M059J (cell line): ENCODE measurements at places on chromosomes 2 and 18. TPM values are rescaled to one million over a fixed set of nuclear protein-coding genes. Genes with fewer than 3 reads are reported as not detected.
A peak's percentile ranks its signal among the peaks of the same experiment; 100 is the strongest.

GRCh38 chr18:74514860-74515495, 18.8 kb downstream of the CNDP2 start:
- no peak for DNase-seq

- peak; percentile 96 for DNase-seq
Measured at GRCh38 chr18:24212939-24213338, 74.1 kb downstream of the CABYR start.

The PROKR1 gene
- 0.17 TPM in 1 of 2 replicates, not detected in the other for total RNA-seq

The C2orf80 gene
- total RNA-seq: not detected in 2 replicates

The DLX1 gene
- total RNA-seq: 5.6 and 6.8 TPM in 2 replicates

GRCh38 chr18:32909798-32910561, 137.2 kb upstream of the KLHL14 start:
- no peak for DNase-seq

DNA sequence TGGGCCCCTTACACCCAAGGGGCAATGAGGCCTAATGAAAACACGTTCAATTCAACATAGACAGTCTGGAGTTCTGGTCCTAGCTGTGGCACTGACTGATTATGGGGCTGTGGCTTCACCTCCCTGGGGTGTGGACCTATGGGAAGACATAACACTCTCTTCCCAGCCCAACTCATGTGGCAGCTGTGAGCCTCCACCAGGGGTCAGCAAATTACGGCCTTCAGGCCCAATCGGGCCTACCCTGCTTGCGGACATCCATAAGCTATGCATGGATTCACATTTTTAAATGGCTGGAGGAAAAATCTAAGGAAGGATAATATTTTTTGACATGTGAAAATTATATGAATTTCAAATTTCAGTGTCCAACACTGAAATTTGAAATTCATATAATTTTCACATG, 101.3 kb downstream of the LOXHD1 start:
- DNase-seq: peak; percentile 43

The SALL3 gene
- not detected in 2 replicates for total RNA-seq

DNA sequence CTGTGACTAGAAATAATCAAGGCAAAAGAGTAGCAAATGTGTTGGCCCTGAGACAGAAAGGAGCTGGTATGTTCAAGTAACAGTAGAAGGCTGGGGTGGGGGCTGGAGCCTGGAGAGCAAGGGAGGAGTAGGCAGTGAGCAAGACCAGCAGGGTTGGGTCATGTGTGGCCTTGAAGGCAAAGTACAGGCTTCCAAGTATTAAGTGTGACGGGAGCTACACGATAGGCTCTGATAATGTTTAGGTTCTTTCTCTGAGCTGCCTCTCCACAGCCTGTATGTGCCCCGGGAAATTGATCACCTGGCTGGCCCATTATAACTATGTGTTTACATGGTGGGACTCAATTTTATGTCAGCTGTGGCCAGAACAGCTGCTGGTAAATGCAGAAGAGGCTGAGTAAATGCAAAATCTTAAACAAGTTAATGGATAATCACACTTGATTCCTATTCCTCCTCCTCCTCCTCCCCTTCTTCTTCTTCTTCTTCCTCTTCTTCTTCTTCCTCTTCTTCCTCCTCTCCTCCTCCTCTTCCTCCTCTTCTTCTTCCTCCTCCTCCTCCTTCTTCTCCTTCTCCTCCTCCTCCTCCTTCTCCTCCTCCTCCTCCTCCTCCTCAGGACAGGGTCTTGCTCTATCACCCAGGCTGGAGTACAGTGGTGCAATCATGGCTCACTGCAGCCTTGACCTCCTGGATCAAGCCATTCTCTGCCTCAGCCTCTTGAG, 9.3 kb downstream of the IL1F10 start:
- no peak for DNase-seq

DNA sequence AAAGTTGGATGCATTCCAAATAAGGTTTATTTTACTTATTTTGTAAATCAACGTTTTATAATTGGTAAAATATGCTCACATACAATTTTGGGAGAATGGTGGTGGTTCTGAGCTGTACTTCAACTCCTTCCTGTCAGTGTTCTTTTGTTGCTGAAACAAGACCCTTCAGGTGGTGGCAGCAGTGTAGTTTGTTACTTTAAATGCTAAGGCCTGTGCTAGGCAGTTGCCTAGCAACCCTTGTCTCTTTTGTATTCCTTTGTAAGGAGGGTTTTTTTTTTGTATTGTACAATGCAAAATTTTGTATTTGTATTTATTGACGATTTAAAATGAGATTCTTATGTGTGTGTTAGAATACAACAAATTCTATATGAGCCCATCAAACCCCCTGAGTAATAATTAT, 166.0 kb upstream of the FAM98A start:
- peak; percentile 54 for DNase-seq

The CTLA4 gene
- total RNA-seq: not detected in 2 replicates

GRCh38 chr2:42979416-42979869, 187.1 kb upstream of the HAAO start:
- no peak for DNase-seq

The TSGA10 gene
- 0.71 and 4.8 TPM in 2 replicates for total RNA-seq

The DYTN gene
- total RNA-seq: not detected in 2 replicates
